ENCODE measurements at places on chromosomes 2 and 18.

DNA sequence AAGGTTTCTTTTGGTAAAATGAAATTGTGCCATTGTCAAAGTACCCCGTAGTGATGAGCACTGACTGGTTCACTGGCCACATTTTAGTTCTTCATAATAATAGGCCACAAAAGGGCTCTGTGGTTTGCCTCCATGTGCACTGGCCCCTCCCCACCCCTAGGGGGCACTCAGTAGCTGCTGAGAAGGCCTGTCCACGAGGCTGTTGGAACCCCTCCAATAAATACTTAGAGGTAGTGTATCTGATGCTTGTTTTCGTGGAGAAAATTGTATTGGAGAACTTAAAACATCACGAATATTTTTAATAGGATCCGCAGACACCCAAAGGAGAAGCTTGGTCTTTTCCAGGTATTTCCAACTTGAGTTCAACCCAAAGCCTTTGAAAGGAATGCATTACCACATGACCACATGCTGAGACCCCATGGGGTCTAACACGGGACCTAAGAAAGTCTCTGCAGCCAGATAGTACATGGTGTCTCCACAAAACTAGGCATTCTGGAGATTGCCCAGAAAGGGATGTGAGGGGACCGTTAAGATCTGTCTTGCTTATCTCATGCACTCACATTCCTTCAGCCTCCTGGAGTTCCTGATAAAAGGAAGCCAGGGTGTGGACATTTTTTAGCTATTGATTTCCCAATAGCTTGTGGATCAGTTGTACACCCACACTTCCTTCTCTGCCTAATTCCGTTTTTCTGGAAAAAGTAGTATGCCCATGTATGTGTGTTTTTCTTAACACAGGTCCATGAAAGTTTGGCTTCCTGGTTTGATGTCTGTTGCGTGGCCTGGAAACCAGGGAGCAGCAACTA is 28.5 kb upstream of the NOSTRIN start:
- DNase-seq: peak; percentile 38

- peak; percentile 39 for DNase-seq
These were observed 47.5 kb upstream of the SP3 start for GRCh38 chr2:174012347-174013314.

GRCh38 chr18:35326695-35327387 is 17.4 kb downstream of the ZNF24 start:
- DNase-seq: no peak

- no peak for DNase-seq
These were observed 2.4 kb downstream of the MRPL44 start for GRCh38 chr2:223959688-223960087.

GRCh38 chr2:37780387-37780676 is 108.9 kb upstream of the CDC42EP3 start:
- DNase-seq: no peak

- DNase-seq: no peak
These were observed 16.5 kb upstream of the NCL start for GRCh38 chr2:231480781-231481180.

- peak; percentile 51 for DNase-seq
These were observed 22.4 kb upstream of the RMP24 start for GRCh38 chr18:35949903-35950627.

Data from activated CD4-positive, CD25-positive, alpha-beta regulatory T cell treated with anti-CD3 and anti-CD28 coated beads, Interleukin-2, amount 50 U/mL, for 72 hours (primary cell).